Activated T-cell treated with anti-CD3 and anti-CD28 coated beads for 4 hours (primary cell): ENCODE measurements at places on chromosomes 2 and 18.

DNA sequence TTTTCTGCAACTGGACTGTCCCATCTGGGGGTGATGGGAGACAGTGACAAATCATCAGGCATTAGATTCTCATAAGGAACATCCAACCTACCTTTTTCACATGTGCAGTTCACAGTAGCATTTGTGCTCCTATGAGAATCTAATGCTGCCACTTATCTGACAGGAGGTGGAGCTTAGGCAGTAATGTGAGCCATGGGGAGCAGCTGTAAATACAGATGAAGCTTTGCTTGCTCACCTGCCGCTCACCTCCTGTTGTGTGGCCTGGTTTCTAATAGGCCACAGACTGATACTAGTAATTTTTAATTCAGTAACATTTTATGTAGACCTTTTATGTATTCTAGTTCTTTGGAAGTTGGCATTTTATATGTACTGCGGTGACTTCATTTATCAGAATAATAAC, 180.1 kb upstream of the SPOPL start:
- no peak for DNase-seq

GRCh38 chr2:105055613-105056012, 17.7 kb downstream of the MRPS9 start:
- DNase-seq = no peak

DNA sequence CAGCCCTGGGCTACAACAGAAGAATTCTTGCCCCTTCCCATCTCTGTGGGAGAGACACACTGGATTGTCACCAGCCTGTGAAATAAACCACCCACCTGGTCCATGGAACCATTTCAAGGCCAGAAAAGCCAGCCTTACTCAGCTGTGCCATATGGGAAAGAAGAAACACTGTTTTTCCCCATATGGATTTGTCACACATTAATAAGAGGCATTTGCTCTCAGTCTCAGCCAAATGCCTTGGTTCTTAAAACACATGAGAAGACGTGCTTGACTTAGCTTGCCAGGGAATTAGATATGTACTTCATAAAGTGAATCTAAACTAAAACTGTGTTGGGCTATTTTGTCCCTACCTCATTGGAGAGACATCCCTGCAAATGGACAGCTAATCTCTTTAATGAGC, 308.6 kb upstream of the TNP1 start:
- DNase-seq = no peak

GRCh38 chr2:60504049-60504448, 49.4 kb downstream of the BCL11A start:
- no peak for DNase-seq

- DNase-seq = peak; percentile 63
Observed at GRCh38 chr18:48940854-48941611, 9.7 kb downstream of the SMAD7 start.

GRCh38 chr2:47303341-47304148, 99.4 kb upstream of the MSH2 start:
- no peak for DNase-seq

DNA sequence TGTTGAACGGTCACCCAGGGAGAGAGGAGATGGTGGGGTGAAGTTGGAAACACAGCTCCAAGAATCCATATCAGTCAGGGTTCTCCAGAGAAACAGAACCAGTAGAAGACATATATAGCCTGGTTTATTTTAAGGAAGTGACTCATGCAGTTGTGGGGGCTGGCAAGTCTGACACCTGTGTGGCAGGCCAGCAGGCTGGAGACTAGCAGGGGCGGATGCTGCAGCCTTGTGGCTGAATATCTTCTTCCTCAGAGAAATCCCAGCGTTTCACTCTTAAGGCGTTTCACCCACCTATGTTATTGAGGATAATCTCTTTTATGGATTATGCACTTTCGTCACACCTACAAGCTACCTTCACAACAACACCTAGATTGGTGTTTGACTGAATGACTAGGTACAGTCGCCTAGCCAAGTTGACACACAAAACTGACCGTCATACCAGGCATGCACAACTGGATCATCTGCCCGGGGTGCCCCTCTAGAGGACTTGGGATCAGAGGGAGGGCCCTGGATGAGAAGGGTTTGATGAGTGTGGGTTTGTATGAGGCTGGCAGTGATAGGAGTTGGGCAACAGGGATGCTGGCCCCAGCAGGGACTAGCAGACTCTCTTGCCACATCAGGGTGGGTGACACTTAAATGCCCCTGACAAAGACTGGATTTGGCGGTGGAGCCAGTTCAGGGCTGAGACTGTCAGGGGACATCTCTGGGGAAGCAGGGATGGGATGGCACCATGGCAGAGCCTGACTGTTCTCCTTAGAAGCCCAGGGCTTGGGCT, 23.4 kb downstream of the MROH2A start:
- DNase-seq = no peak

- DNase-seq = no peak
Observed at GRCh38 chr2:171330155-171330956, 103.4 kb downstream of the METTL8 start.

DNA sequence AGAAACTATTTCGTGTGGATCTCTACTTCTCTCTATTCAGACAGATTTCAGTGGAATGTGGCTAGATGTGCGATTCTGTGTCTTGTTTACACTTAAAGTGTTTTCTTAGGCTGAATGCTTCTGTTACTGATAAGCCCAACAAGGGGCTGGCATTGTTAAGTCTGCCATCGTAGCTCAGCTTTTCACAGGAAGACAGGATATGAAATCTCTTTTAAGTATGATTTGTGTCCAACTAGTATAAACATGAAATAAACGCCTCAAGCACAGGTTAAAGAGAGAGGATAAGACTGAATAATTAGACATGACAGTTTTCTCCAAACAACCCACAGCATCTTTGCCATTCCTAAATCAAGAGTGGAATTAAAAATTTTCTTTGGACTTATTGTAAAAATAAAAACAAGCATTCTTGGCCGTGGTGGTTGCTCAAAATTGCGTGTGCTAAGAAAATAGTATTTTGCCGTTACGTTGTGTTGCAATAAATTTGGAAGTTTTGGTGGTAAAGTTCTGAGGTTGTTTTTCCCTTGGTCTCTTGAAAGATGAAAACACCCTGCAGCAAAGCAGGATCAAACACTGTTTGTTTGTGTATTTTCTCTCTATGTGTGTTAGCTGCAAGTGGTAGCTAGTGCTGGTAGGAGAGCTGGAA, 1.0 kb downstream of the VIT start:
- no peak for DNase-seq

- no peak for DNase-seq
Observed at GRCh38 chr18:9521770-9522169, 46.5 kb downstream of the RALBP1 start.

DNA sequence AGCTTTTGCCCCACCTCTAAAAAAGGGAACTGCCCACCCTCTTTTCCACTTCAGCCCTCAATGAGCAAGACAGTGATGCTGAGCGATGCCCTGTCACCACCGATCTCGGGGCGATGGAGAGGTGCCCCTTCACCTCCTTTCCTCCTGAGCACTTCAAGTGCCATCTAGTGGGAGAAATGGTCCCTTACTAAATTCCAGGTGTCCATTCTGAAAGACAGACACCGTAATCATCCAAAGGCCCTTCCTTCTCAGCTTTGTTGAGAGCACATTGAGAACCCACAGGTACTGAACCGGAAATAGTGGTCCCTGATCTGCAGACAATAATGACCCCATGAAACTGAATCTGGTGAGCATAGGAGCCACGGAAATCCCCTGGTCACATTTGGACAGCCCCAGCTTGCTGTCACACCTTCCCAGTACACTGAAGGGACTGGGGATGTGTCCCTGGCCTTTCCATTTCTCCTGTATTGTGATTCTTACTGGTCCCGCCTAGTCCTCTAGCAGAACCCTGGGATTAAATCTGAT, 38.5 kb downstream of the KCTD18 start:
- DNase-seq = peak; percentile 21

GRCh38 chr2:100451734-100452133, 18.5 kb upstream of the NMS start:
- no peak for DNase-seq

- DNase-seq = peak; percentile 60
Observed at GRCh38 chr2:240556553-240557100, 1.2 kb downstream of the ANKMY1 start.

DNA sequence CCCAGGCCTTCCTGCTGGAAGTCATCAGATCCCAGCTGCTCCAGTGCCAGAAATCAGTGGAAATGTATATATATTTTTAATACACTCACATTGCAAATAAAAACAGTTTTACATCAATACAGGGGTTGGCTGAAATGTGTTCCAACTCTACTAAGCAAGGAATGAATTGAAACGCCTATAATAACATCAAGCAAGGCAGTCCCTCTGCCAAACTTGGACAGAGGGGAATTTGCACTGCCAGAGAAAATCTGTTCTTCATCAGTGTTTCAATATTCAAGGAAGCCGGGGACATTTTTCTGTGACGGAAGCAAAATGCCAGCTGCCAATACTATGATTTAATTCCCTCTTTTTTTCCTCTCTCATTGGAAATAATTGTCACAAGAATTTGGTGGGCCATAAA, 335.3 kb downstream of the TNS1 start:
- no peak for DNase-seq

- DNase-seq = no peak
Observed at GRCh38 chr18:34491719-34492118, 218.4 kb upstream of the DTNA start.
